Neural crest cell (in vitro differentiated cells): ENCODE measurements at places on chromosomes 3 and 15. TPM values are rescaled to one million over a fixed set of nuclear protein-coding genes. Genes with fewer than 3 reads are reported as not detected.

The CFAP100 gene
- total RNA-seq, result 1.1 and 1.7 TPM in 2 replicates

The PP2D1 gene
- not detected in 2 replicates for total RNA-seq

The PROS1 gene
- total RNA-seq, result 11.6 and 12.0 TPM in 2 replicates

- no peaks in the 10 kb centered on the region for H3K4me1 ChIP-seq
- H3K36me3 ChIP-seq, result peaks cover 10% of the 10 kb centered on the region
- no peaks in the 10 kb centered on the region for H3K27me3 ChIP-seq
- no peak for DNase-seq
- H3K27ac ChIP-seq, result no peak overlapping the region
Measured at GRCh38 chr3:58719684-58720083, 53.1 kb upstream of the FAM3D start.
